ENCODE measurements at places on chromosomes 2 and 18. TPM values are rescaled to one million over a fixed set of nuclear protein-coding genes. Genes with fewer than 3 reads are reported as not detected.

The MOGAT1 gene
- 0.45 TPM for total RNA-seq

The AQP12B gene
- total RNA-seq = not detected

The IL1R1 gene
- total RNA-seq = 49.9 TPM

The MRPS5 gene
- total RNA-seq = 49.1 TPM

The UGT1A10 gene
- not detected for total RNA-seq

The CFAP65 gene
- total RNA-seq = 0.18 TPM

The LDAH gene
- total RNA-seq = 18.3 TPM

The EFR3B gene
- total RNA-seq = 13.2 TPM

The COLEC11 gene
- total RNA-seq = 1.1 TPM

The DNER gene
- total RNA-seq = 0.71 TPM

The POU3F3 gene
- total RNA-seq = not detected

DNA sequence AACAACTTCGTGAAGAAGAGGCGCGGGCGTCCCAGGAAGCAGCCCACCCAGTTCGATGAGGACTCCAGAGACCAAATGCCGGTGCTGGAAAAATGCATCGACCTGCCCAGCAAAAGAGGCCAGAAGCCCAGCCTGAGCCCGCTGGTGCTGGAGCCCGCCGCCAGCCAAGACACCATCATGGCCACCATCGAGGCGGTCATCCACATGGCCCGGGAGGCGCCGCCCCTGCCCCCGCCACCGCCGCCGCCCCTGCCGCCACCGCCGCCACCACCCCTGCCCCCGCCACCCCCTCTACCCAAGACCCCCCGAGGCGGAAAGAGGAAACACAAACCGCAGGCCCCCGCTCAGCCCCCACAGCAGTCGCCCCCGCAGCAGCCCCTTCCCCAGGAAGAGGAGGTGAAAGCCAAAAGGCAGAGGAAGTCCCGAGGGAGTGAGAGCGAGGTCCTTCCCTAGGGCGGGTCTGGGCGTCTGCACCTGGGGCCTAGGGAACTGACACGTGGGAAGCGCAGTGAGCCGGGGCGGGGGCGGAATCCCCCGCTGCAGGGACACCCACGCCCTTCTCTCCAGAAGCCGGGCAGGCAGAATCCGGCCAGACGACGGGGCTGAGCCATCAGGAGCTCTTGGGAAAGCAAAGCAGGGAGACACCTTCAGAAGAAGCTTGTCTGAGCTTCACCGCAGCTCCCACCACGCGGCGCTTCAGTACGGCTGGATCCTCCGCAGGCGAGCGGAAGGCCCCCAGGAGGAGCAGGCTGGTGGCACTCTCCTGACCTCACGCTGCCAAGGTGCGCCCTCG is 382.8 kb downstream of the SETBP1 start:
- no peak for DNase-seq

- no peak for DNase-seq
Observed at GRCh38 chr2:19848952-19849351, 52.8 kb downstream of the TTC32 start.

DNA sequence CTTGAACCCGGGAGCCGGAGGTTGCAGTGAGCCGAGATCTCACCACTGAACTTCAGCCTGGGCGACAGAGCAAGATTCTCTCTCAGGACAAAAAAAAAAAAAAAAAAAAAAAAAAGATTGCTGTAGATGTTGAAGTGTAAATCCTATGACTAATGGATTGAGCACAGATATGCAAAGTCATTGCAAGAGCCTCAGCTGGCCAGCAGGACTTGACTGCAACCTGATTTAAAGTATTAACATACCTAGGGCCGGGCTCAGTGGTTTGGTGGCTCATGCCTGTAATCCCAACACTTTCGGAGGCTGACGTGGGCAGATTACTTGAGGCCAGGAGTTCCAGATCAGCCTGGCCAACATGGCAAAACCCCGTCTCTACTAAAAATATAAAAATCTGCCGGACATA is 103.4 kb upstream of the MSH2 start:
- DNase-seq = no peak

DNA sequence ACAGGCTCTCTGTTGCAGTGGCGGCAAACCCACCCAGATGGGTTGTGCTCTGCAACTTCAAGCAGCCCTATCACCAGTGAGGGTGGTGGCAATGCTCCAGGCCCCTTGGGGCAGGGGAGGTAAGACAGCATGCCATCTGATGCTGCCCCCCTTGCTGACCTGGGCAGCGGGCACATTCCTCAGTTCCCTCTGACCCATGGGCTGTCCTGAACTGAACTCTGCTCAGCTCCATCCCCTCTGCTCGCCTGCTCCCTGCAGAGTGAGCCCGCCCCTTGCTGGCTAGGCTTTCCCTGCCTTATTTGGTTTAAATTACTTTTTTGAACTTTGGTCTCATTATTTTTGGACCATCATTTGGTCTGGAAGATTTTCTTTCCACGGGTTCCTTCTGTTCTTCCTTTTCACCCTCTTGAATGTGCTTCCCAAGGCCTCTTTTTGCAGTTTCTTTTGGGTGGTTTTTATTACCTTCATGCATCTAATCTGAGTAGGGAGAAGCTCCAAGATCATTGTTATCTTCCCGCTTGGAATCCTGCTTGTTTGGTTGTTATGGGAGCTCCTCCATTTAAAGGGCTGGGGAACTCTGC is 565.4 kb downstream of the TNS1 start:
- peak; percentile 59 for DNase-seq

GRCh38 chr18:9616049-9616448 is 1.7 kb upstream of the PPP4R1 start:
- DNase-seq = no peak

- no peak for DNase-seq
Observed at GRCh38 chr2:54597153-54597848, 126.2 kb upstream of the EML6 start.

- no peak for DNase-seq
Observed at GRCh38 chr18:33600846-33601245, 22.8 kb downstream of the ASXL3 start.

DNA sequence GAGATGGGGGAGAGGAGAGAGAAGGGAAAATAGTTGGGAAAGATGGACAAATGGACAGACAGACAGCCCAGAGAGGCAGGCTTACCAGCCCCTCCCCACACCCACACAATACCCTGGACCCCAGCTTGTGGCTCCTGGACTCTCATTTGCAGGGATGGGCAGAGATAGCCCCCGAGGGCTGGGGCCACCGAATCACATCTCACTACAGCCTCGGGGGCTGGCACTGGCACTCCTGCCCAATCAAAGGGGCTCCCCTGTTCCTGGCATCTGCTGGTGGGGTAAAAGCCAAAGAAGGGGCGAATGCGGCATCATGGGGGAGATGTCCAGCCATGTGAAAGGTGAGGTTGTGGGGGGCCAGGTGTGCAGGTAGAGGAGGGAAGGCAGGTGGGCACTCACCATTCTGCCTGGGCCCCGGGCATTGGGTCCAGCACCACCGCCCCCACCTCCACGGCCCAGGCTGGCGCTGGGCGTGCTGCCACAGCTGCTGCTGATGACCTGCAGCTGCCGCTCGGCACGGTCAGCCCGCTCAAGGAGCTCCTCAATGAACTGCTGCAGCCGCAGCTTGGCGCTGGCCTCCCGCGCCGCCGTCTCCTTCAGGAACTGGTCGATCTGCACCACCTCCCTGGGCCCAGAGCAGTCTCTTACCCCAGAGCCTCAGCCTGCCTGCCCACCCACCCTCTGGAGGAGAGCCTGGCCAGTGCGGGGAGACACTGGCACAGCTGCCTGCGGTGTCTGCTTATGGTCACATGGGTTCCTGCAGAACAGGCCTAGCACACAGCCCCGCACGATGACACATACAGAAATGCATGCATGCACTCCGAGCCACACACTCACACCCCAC is 18.0 kb downstream of the FBXO41 start:
- DNase-seq = no peak

DNA sequence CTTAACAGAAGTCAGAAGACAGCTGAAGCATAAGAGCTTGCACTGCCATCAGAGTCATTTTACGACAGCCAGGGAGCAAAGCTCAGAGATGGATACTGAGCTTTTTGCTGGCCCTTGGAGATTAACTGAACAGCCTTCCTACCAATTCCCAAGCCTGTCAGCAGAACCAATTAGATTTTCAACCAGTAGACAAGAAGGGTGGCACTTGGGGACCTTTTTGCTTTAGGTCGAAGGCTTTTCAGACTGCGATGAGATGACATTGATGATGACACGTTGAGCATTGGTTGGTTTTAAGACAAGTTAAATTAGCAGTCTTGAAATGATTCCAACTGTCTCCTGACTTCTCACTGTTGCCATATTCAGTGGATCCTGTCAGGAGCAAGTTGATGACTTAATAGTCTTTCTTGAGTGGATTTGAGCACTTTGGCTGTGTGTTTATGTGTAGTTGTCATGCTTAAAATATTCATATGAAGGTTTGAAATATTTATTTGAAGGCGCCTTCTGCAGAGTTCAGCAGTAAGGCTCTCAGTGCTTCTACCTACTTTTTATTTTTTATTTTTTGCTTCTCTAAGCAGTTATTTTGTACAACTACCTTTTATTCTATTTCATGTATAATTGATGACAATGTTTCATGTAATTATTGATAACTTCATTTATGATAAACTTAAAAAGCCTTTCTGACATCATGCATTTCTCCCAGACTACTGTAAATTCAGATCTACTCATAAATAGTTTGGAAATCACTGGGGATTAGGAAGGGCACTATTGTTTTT is 256.7 kb downstream of the CAMKMT start:
- DNase-seq = no peak

GRCh38 chr2:121355488-121355887 is 70.5 kb upstream of the TFCP2L1 start:
- DNase-seq = no peak

- no peak for DNase-seq
Observed at GRCh38 chr2:222208010-222208690, 90.6 kb downstream of the PAX3 start.

DNA sequence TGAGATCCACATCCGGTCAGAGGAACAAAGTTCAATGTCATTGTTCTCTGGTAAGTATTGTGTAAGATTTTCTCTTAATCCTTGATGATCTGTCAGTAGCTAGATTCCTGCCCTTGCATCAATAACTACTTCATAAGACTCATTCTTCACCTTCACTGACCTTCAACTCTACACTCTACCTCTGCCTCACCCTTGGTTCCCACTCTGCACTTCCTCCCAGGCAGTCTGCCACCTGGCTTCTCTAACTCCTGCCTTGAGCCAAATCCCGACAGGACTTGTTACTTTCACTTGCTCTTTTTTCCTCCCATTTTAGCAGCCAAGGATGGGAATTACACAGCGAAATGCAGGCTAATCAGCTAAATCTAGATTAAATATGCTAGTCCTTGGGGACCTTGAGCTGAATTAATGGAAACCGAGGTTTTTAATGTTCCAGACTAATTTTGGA is 190.7 kb downstream of the DLGAP1 start:
- DNase-seq = peak; percentile 61

DNA sequence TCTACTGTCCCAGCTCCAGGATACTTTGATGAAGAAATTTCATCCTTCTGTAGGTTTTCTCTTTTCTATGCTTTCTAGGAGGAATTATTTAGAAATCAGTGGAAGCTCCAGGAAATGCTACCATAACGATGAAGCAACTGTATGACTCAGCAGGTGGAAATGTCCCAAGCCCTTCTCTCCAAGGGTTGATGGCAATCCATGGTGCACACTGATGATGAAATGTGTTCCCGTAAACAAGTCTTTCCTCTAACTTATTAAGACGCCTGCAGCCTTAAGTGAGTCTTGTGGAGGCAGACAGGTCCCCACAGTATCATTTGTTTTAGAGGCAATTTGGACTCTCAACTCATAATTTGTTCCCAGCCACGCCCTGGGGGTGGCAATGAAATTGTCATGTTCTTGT is 777.6 kb upstream of the SOX11 start:
- no peak for DNase-seq

GRCh38 chr2:215434447-215435279 is 1.2 kb downstream of the FN1 start:
- DNase-seq = no peak

- DNase-seq = no peak
Observed at GRCh38 chr2:108367014-108367413, 10.7 kb upstream of the SULT1C4 start.

GRCh38 chr18:77140439-77141109 is 8.0 kb upstream of the MBP start:
- DNase-seq = no peak

GRCh38 chr2:209556354-209556961 is 132.6 kb downstream of the MAP2 start:
- no peak for DNase-seq

- no peak for DNase-seq
Observed at GRCh38 chr18:21441670-21442069, 158.8 kb downstream of the ESCO1 start.

DNA sequence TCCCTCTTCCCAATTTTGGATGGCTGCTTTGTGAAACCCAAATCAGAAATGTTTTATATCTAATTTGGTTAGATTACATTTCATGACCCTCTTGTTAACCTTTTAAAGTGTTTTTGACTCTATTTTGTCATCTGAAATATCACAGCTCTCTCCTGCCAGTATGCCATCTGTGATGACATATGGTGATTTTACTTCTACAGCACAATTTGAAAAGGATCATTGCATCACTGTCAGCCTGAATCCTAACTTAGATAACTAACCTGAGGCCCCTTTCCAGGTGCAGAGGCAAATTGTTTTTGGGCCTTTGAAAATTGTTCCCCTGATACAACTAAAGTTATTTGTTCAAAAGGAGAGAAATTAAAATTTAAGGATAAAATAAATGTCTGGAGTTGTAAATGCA is 1023.4 kb upstream of the LRRTM1 start:
- DNase-seq = no peak

- DNase-seq = no peak
Observed at GRCh38 chr2:164000176-164000575, 264.4 kb upstream of the FIGN start.

- no peak for DNase-seq
Observed at GRCh38 chr2:96703021-96703751, 36.7 kb downstream of the LMAN2L start.

- DNase-seq = no peak
Observed at GRCh38 chr2:40158781-40159180, 293.1 kb downstream of the SLC8A1 start.

DNA sequence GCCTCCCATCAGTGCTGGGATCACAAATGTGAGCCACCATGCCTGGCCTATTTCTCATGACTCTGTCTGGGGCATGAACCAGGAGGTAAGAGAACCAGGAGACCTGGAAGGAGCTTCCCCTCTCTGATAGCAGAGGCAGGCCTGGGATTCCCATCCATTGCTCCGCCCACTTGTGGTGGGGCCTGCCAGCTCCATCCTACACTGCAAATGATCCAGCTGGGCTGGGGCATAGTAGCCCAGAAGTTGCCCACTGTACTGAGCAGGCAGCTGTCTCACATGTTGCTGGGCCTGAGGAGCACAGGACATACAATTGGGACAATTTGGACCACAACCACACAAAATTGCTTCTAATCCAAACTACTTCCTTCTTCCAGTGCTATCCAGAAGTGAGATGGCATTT is 91.0 kb downstream of the MARCHF4 start:
- DNase-seq = no peak

DNA sequence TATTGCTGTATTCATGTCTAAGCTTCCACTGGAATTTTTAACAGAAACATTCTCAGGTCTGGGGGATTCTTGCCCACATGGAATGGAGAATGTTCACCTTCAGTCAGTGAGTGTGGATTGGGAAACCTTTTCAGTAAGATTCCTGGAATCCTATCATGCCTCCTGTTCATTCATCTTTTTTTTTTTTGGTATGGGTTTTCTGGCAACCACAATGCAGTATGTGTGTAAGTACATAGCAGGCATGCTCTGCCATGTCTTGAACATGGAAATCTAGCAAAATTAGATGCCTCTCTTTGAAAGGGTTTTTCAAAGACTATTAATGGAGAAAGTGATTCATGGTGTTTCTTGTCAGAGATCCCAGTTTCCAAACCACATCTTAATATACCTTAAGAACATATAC is 176.5 kb downstream of the LTBP1 start:
- no peak for DNase-seq

- no peak for DNase-seq
Observed at GRCh38 chr2:230706053-230706521, 6.6 kb upstream of the CAB39 start.
